ENCODE measurements at places on chromosomes 13 and 19.
A peak's percentile ranks its signal among the peaks of the same experiment; 100 is the strongest.

DNA sequence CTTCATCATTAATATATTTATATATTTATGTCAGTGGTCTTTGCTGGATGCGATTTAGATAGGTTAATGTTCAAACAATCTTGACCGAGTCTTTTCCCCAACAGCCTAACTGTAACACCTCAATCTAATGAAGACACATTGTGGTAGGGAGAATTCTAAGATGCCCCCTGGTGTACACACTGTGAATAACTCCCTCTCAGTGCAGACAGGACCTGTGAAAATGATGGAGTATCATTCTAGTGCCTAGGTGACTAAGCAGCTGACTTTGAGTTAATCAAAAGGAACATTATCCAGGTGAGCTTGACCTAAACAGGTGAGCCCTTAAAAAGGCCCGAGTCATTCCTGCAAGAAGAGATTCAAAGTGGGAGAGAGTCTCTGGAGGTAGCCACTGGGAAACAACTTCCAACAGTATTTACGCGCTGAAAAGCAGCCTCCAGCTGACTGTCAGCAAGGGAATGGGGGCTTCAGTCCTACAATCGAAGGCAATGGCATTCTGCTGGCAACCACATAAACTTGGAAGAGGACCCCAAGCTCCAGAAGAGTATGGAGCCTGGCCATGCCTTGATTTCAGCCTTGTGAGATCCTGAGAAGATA lies 28.0 kb upstream of the KBTBD7 start:
- peak; percentile 55 for DNase-seq

DNA sequence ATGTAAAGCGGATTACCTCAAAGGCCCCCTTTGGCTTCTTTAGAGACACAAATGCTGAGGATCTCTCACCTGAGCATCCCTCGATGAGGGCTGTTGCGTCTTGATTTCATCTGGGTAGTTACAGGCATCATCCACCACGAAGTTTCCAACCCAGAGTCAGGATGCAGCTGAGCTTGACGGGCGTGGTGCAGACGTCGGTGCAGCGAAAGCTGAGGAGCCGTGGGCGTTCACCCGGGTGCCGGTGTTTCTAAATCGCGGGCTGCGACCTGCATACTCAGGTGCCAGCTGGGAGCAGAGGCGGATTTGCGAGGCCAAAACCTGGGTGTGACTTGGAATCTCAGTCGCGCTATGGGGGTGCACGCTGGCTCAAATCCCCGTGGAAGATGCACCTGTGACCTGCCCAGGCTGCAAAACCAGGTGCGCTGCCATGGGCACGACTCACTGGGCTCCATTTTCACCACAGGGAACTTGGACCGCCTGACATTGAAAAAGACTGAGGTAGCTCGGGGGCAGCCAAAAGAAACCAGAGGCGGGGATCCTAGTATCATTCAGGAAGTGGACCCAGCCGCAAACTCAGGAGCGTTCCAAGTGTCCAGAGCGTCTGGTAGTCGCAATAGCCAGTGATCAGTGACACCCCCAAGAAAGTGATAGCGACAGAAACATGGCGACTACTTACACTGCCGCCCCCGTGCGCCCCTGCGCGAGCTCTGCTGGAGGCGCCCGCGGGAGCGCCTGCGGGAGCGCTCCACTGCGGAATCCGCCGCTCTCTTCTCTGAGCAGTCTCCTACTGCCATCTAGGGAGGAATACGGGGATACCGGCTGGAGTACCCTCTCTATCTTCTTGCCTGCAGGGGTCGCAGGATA lies 36.4 kb upstream of the IGFL4 start:
- peak; percentile 88 for DNase-seq

DNA sequence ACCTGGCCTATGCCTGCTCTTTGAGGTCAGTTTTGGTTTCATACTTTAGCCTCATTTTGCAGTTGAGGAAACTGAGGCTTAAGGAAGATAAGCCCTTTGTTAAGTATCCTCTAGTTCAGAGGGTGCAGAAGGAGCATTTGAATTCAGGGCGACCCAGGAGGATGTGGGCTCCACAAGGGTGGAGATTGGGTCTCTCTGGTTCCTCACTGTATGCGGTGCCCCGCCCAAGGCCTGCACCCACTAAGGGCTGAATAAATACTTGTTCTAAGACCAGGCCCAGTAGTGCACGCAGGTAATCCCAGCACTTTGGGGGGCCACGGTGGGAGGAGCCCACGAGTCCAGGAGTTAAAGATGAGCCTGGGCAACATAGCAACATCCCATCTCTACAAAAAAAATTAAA lies 768 bp upstream of the SLC44A2 start:
- no peak for DNase-seq

GRCh38 chr19:27753622-27754021 lies 1459.3 kb downstream of the UQCRFS1 start:
- no peak for DNase-seq

- DNase-seq, result no peak
These were observed 34.5 kb downstream of the SHISA2 start for GRCh38 chr13:26017196-26017921.

- DNase-seq, result no peak
These were observed 28.2 kb downstream of the SBNO2 start for GRCh38 chr19:1145635-1146411.

DNA sequence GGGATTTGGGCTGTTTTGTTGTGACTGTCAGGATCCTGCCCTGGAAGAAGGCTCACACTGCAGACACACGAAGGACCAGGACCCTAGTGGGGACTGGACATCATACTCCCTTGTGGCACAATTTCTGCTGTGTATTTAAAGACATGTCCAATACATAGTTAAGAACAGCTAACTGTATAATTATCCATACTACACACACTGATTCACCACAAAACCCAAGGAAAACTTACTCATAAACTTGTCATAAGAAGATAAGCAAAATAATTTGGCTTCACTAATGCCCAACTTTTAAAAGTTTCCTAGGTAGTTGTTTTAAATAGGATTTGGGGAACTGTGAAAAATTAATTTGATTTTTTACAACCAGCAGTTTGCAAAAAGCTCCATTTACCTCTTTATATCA lies 46.1 kb downstream of the LATS2 start:
- no peak for DNase-seq

- DNase-seq, result peak; percentile 25
These were observed 379.2 kb upstream of the MIR17HG start for GRCh38 chr13:90968166-90968904.

- no peak for DNase-seq
These were observed 62.2 kb downstream of the UNC13A start for GRCh38 chr19:17625980-17626379.

Data from HAP-1 (cell line).